ENCODE measurements at places on chromosomes 5 and 9. TPM values are rescaled to one million over a fixed set of nuclear protein-coding genes. Genes with fewer than 3 reads are reported as not detected.

GRCh38 chr9:134694714-134695113 is 53.1 kb downstream of the COL5A1 start:
- H3K27me3 ChIP-seq = no peaks in the 10 kb centered on the region
- peaks cover 29% of the 10 kb centered on the region for H3K4me1 ChIP-seq
- peak; percentile 6 for DNase-seq
- H3K36me3 ChIP-seq = no peaks in the 10 kb centered on the region

Gene ZFP37
- total RNA-seq = 1.0 TPM

GRCh38 chr9:5326893-5327548 is 12.7 kb downstream of the RLN1 start:
- no peaks in the 10 kb centered on the region for H3K27me3 ChIP-seq
- no peaks in the 10 kb centered on the region for H3K36me3 ChIP-seq
- peak overlapping the region; percentile 17 for H3K4me3 ChIP-seq
- H3K27ac ChIP-seq = no peak overlapping the region
- no peaks in the 10 kb centered on the region for H3K4me1 ChIP-seq

Gene NEURL1B
- total RNA-seq = 24.0 TPM

Gene SPRY4
- total RNA-seq = 10.2 TPM

GRCh38 chr5:57768745-57769144 is 286.1 kb upstream of the ACTBL2 start:
- no peak overlapping the region for H3K27ac ChIP-seq
- H3K4me1 ChIP-seq = no peaks in the 10 kb centered on the region
- DNase-seq = no peak
- H3K36me3 ChIP-seq = no peaks in the 10 kb centered on the region
- no peaks in the 10 kb centered on the region for H3K27me3 ChIP-seq

Gene SLC6A7
- total RNA-seq = not detected
